ENCODE measurements at places on chromosomes 12 and 14. TPM values are rescaled to one million over a fixed set of nuclear protein-coding genes. Genes with fewer than 3 reads are reported as not detected.

The IL22 gene
- not detected for total RNA-seq

The PRKD1 gene
- total RNA-seq = 8.0 TPM

The KHNYN gene
- total RNA-seq = 68.6 TPM

The CPNE6 gene
- total RNA-seq = not detected

The ORMDL2 gene
- total RNA-seq = 13.0 TPM

The USP44 gene
- 0.12 TPM for total RNA-seq

The OTX2 gene
- not detected for total RNA-seq

The MANSC4 gene
- total RNA-seq = not detected

The RFX4 gene
- total RNA-seq = not detected

The KLRG1 gene
- total RNA-seq = 0.61 TPM

The CLEC1B gene
- not detected for total RNA-seq

The SMCO3 gene
- total RNA-seq = not detected

The KRT71 gene
- total RNA-seq = not detected

The BICDL1 gene
- total RNA-seq = not detected

The GUCY2C gene
- not detected for total RNA-seq

The CDCA3 gene
- total RNA-seq = 3.3 TPM

The KLRC2 gene
- total RNA-seq = not detected

The ATP2A2 gene
- total RNA-seq = 502 TPM

The PTGER2 gene
- total RNA-seq = 0.97 TPM

The SH2B3 gene
- total RNA-seq = 44.1 TPM

The NINJ2 gene
- total RNA-seq = not detected

The RNASE7 gene
- not detected for total RNA-seq

The LMNTD1 gene
- total RNA-seq = 0.16 TPM

The SLC7A8 gene
- total RNA-seq = 17.4 TPM

The SELPLG gene
- 4.2 TPM for total RNA-seq

The ARHGEF25 gene
- 37.0 TPM for total RNA-seq

The AICDA gene
- total RNA-seq = not detected
